ENCODE measurements at places on chromosomes 13 and 19.
A peak's percentile ranks its signal among the peaks of the same experiment; 100 is the strongest.

DNA sequence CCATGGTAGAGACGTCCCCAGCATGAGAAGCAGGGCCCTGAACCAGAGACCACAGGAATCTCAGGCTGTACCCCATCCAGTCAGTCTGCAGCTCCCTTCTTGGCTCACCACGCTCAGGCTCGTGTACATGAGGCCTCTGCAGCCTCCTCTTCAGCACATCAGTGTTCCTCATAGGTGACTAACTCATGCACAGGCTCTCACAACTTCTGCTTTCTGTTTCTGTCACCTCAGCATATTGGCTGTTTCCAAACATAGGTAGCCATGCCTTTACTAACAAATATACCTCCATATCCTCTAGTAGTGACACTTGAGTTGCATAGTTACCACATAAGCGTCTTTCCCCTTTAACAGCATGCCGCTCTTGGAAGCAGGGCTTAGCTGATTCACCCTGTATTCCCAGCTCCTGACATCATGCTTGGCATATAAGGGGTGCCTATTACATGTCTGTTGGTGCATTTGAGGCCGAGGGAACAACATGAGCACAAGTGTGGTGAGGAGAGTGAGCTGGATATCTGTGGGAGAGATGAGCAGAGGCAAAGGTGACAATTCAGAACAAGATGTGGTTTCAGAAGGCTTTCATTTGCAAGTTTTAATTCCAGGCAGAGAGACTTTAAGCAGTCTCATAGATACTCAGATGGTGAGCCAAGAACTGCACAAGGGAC is 16.7 kb downstream of the ZNF473 start:
- no peak for DNase-seq

DNA sequence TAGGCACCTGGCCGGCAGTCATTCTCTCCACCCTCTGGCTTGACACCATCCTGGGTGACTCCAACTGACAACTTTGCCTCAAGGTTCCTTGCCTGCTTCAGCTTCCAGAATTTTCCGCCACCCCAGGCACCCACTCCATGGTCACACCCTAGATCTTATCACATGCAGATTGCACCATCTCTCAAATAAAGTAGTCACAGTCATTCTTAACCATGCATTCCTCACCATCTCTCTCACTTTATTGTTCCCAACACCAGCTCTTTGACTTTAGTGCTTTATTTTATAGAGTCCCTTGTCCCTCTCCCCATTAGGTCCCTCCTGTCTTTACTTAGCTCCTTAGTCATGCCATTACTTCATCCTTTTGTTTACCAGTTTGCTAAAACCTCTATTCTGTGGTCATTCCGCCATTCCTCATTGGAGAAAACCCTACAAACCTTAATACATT is 351.7 kb downstream of the SPRY2 start:
- DNase-seq: no peak

DNA sequence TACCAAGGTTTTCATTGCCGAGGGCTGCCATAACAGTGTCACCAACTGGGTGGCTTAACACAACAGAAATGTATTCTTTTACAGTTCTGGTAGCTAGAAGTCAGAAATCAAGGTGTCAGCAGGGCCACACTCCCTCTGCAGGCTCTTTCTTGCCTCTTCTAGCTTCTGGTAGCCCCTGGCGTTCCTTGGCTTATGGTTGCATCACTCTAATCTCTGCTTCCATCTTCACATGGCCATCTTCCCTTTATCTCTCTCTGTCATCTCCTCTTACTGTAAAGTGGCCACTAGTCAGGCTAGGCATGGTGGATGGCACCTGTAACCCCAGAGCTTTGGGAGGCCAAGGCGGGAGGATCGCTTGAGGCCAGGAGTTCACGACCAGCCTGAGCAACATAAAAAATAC is 38.0 kb upstream of the MRI1 start:
- no peak for DNase-seq

DNA sequence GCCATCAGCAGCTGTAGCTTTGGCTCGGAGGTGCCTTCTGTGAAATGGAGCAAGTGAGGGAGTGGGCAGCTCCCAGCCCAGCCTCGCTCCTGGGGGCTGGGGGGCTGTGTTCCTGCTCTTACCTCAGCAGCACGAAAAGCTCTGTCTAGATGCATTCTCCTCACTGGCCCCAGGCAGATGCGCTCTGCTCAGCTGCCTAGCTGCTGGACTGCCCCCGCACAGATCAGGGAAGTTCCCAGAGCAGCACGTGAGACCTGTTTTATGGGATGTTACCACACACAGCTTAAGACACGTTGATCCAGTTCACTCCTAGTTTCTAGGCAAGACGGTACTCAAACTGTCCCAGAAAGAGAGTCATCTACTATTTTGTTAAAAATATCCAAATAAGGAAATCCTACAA is 13.6 kb downstream of the LCP1 start:
- no peak for DNase-seq

DNA sequence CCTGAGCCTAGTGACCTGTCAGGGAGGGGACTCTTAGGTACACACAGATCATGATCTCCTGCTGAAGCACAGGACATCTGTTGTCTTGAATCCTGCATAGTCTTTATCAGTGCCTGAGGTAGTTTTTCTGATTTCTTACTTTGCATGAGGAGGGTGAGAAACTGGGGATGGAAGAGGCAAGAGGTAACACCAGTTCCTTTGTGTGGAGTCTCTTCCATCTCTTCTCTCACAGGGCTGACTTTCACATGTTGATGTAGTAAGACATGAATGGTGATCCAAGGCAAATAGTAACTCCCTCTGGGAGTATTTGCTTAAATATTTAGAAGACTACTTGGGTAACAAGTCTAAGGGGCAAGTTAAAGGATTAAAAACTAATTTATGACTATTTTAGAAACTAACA is 9.5 kb downstream of the NBEA start:
- DNase-seq: no peak

GRCh38 chr13:51479199-51479523 is 26.3 kb upstream of the INTS6 start:
- no peak for DNase-seq

- no peak for DNase-seq
These were observed 24.6 kb upstream of the ZNF431 start for GRCh38 chr19:21117041-21117907.

GRCh38 chr13:113155982-113156655 is 2.3 kb upstream of the PROZ start:
- no peak for DNase-seq

- DNase-seq: no peak
These were observed 62.3 kb downstream of the ITGBL1 start for GRCh38 chr13:101514695-101515275.

GRCh38 chr19:33416307-33417215 is 43.1 kb downstream of the CEBPG start:
- peak; percentile 18 for DNase-seq

DNA sequence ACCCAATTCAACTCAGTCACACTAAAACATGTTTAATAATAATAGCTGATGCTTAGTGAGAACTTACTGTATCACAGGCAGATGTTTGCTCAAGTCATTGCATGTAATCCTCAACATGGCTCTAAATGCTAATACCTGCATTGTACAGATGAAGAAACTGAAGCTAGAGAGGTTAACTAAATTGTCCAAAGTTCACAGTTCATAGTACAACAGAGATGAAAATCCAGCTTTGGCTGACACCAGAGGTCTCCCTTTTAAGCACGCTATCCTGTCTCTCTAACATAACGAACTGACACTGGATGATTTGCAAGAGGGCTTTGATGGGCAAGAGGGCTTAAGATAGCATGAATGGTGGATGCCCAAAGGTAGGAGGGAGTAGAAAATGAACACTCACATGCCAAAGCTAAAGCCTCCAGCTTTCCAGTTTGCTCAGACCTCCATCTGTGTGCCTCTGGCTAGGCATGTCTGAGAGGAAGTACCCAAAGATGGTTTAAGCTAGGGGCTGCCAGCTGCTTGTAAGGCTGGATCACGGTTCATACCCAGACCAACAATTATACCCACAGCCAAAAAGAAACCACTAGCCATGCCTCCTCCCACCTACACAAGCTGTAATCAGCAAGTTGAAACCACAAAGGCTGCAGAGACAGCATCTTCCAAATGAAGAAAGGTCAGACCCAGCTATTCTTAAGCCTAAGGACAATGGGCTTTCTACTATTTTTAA is 196.9 kb upstream of the UBL3 start:
- no peak for DNase-seq

- no peak for DNase-seq
These were observed 5.6 kb downstream of the KMT5C start for GRCh38 chr19:55345101-55345817.

DNA sequence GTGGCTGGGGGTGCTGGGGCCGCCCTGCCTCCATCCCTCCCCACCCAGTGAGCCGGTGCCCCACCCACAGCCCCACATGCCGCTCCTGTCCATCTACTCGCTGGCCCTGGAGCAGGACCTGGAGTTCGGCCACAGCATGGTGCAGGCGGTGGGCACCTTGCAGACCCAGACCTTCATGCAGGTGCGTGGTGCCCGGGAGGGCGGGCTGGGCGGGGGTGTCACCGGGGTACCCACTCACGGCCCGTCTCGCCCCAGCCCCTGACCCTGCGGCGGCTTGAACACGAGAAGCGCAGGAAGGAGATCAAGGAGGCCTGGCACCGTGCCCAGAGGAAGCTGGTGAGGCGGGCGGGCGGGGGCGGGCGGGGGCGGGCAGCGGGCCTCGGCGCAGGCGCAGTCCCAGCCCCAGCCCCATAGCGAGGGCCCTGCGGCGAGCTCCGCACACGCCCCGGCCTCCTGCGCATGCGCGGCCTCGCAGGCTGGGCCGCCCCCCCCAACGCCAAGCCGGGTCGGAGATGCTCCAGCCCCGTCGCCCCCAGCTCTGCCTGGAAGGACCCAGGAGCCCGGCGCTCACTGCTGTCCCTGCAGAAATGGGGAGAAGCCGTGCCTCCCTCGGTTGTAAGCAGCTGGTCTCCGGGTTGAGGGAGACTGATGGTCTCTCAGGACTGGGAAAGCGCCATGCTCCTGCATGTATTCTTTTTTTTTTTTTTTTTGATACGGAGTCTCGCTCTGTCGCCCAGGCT is 7.7 kb downstream of the ARHGAP45 start:
- peak; percentile 96 for DNase-seq

DNA sequence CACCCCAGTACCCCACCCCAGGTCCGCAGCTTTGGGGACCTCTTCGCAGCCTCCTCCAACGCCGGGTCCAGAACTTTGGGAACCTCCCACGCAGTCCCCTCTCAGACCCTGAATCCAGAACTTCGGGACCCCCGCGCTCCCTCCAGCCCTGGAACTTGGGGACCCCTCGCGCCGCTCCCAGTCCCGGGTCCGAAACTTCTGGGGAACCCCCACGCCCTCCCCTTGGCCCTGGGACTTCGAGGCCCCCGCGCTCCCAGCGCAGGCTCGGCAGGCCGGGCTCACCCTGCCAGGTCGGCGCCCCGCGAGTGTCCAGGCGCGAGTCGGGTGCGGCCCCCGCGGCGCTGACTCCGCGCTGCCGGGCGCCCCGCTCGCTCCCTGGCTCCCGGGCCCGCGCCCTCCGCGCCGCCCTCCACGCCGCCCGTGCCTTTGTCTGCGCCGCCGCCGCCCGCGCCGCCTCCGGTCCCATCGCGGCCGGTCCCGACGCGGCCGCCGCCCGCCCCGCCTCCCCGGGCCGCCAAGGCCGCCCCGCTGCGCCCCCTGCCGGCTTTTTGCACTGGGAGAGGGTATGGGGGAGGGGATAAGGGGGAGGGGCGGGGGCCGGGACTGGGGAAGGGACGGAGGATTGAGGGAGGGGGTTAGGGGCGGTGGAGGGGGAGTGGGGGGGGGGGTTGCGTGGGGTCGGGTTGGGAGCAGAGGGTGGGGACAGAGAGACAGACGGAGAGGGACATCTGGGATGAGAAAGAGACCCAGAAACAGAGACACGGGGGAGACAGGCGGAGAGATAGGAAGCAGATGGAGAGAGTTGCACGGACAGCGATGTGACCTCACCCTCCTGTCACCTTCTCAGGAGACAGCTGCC is at the start of gene HOMER3:
Gene HOMER3 (minus strand): TSS at position 449 of the 859 bp plus-strand sequence. CDS start 2,235 bp downstream, outside the sequence.
- DNase-seq: peak; percentile 56

GRCh38 chr13:48500652-48501197 is 32.2 kb downstream of the RCBTB2 start:
- no peak for DNase-seq

DNA sequence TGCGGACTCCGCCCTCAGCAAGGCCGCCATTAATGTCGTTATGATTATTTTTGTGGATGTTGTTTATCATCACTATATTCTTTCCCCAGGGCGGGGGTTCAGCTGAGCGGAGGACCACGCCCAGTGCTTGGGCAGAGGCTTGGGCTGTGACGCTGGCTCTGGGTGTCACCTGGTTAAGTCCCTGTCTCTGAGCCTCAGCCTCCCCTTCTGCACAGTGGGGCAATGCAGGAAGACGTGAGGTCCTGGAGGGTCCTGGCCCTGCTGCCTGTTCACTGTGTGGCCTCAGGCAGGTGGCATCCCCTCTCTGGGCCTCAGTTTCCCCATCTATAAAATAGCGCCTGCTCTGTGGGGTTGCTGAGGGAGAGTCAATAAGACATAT is 32.5 kb downstream of the NFIC start:
- DNase-seq: no peak

DNA sequence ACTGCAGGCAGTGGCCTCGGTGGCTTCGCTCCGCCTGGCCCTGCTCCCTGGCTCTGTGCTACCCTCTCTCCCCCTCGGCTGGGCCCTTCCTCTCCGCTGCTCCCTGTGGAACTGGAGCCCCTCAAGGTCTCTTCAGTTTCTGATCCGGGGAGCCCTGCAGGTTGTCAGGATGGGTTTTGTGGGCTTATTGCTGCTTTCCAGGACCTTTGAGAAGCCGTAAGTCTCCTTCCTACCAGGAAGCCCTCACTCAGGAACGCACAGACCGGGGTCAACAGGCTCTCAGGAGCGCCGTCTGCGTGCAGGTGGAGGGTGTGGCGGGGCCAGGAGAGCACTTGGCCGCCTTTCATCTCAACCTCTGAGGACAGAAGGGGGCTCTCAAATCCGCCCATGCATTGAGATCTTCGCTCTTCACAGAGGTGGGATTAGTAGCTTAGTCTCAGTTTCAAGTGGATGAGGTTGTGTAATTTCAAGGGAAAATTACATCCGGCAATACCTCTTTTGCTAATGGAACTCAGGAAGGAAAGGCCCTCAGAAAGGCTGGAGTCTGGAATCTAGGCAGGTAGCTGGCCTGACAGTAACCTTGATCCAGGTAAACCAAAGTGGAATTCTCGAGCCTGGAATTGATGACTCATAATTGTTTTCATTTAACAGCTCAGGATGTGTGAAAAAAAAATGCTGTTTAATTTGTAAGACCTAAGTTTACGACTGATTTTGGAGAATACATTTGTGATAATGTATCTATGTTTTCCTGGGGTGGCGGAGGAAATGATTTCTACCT is 102.0 kb downstream of the ATP11A start:
- no peak for DNase-seq

GRCh38 chr13:31913459-31913858 is 118.1 kb upstream of the FRY start:
- no peak for DNase-seq

- no peak for DNase-seq
These were observed 144.2 kb upstream of the ZNF507 start for GRCh38 chr19:32201211-32201610.

- no peak for DNase-seq
These were observed 345.7 kb downstream of the MTUS2 start for GRCh38 chr13:29165840-29166239.

DNA sequence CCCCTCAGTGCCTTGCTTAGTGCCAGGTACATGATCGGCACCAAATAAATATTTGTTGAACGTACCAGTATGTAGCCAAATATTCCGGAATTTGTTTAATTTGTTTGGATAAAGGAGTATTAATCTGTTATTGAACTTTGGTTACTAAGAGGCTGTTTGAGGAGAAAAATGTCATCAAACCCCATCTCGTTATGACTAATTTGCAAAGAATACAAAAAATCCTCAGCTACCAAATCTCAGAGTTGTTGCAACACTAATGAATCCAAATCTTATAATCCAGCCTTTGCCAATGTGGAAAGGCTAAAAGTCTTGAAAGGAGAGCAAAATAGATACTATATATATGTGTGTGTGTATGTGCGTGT is 79.5 kb downstream of the KLF5 start:
- no peak for DNase-seq
